CD4-positive, alpha-beta T cell treated with Interleukin-6 for 4 hours (primary cell): ENCODE measurements at places on chromosomes 11 and 22.

GRCh38 chr11:73916435-73916834 lies 34.4 kb upstream of the DNAJB13 start:
- DNase-seq: no peak

- no peak for DNase-seq
These were observed 35.1 kb downstream of the WT1 start for GRCh38 chr11:32400196-32400595.

- no peak for DNase-seq
These were observed 809.1 kb downstream of the DLG2 start for GRCh38 chr11:84817998-84818397.

- DNase-seq: peak; percentile 63
These were observed 2.0 kb downstream of the PDGFB start for GRCh38 chr22:39242595-39243438.

DNA sequence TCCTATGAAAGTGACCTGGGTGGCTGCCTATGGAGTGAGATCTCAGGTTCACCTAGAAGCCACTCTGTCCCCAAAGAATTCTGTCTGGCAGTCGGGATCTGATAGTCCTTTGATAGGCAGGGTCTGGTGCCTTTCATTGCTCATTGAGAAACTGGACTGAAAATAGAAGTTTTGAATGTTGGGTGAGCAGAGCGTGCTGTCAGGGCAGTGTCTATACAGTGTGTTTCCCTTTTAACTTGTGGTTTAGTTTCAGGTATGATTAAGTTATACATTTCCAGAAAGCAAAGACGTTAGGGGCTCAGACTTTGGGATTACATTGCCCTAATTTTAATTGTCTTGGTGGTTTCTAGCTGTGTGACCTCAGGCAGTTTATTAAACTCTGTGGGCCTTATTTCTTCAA lies 111.3 kb upstream of the PAX6 start:
- no peak for DNase-seq

GRCh38 chr11:2402106-2402505 lies 1.6 kb downstream of the TSSC4 start:
- no peak for DNase-seq

- no peak for DNase-seq
These were observed 34.1 kb downstream of the CD44 start for GRCh38 chr11:35173011-35173511.

DNA sequence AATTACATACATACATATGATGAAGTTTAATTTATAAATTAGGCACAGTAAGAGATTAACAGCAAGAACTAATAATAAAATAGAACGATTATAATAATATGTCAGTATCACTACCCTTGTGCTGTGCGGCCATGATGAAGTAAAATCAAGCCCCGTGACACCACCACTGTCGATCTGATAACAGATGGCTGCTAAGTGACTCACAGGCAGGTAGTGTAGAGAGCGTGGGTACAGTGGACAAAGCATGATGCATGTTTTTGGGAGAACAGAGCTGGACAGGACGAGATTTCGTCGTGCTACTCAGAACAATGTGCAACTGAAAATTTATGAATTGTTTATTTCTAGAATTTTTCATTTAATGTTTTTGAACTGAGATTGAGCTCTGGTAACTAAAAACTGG lies 108.4 kb upstream of the TIMP3 start:
- DNase-seq: no peak

DNA sequence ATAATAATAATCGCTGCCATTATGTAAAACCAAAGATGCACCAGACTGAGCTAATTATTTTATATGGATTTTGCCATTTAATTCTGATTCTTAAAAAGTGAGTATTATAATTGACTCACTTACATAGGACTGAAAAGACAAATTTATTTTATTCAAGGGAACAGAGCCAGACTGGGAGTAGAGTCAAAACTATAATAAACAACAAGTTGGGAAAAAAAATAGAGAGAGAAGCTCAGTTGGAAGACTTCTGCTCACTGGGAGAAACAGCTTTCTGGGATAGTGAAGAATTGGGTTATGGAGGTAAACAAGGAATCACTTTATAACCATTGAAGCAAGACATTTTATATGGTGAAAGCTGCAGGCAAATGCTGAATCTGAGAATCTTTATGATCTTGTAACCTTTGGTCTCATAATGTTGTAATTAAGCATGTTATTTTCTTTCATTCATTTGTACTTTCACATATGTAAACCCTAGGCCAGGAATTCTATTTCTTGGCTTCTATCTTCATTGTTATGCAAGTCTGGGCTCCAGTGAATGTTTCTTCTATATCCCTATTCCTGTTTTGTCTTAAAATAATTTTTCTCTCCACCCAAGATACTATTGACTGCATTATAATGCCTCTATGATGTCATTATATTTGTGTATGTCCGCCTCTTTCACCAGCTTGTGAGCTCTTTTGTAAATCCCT lies 725.3 kb upstream of the CCDC179 start:
- DNase-seq: no peak

DNA sequence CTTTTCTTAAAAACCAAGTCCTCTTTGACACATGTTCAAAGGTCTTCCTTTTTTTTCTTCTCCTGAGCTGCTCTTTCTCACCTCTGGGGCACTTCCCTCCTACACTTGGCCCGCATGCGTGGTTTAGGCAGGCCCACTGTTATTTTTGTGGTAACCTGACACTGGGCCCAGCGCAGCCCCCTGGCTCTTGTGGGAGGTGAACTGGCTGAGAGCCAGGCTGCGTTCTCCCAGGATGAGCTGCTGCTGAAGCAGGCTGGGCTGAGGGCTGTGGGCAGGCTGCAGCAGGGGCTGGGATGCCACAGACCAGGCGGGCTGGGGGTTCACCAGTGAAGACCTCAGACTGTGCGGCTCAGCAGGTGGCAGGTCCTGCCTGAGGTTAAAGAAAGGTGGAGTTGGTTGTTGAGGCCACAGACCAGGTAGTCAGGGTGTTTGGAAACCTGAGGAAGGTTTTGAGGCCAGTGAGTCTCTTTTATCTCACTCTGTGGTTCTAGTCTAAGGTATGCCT lies 72.4 kb downstream of the TEAD1 start:
- DNase-seq: no peak

GRCh38 chr11:77154381-77155081 lies 26.5 kb downstream of the MYO7A start:
- DNase-seq: no peak

GRCh38 chr11:33700063-33700501 lies 544 bp downstream of the C11orf91 start:
- peak; percentile 7 for DNase-seq

- DNase-seq: no peak
These were observed 15.6 kb upstream of the LYVE1 start for GRCh38 chr11:10584071-10584501.

- DNase-seq: no peak
These were observed 9.4 kb downstream of the C11orf97 start for GRCh38 chr11:94521684-94522083.

DNA sequence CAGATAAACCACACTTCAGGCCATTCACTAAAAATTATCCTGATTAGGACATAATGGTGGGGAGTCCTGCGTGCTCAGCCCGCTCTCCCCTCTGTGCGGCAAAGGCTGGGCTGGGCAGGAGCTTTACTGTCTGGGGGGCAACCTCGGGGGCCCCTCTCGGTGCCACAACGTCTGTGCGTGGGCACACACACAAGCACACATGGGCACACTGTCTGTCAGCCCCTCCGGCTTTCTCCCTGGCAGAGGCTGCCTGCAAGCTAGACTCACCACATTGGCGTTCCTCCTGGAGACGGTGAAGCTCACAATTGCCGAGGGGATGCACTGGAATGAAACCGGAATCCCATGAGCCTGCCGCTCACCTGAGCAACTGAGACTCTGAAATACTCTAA lies 5.2 kb downstream of the MLC1 start:
- no peak for DNase-seq

DNA sequence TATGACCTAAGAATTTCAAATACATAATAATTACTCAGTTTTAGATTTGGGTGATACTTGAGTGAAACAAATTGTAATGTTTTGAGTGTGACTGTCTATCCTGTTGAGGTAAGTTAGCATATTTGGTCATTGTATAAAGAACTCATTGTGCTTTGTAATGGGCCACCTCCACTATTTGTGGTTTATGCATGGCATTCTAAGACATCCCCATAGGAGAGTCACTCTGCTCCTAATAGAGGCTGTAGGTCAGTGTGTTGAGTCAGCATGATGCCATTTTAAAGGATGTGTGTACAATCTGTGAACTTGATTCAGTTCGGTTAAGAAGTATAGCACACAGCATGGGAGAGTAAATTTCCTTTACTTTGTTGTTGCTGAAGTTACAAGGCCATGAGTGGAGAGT lies 1112.4 kb downstream of the JRKL start:
- DNase-seq: no peak

DNA sequence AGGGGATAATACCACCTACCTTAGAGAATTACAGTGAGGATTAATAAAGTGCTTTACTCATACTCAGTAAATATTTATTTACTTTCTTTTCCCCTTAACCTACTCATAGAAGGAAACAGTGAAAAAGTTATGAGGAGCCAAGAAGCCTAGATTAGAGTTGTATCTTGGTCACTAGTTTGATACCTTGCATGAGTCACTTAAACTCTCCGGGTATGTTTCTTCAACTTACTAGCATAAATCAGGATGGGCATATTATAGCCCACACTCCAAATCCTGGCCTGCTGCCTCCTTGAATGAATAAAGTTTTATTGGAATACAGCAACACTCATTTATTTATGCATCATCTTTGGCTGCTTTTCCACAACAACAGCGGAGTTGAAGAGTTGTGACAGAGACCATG lies 8.2 kb downstream of the FBXO3 start:
- no peak for DNase-seq

- DNase-seq: no peak
These were observed 35.8 kb downstream of the MN1 start for GRCh38 chr22:27765706-27766291.

DNA sequence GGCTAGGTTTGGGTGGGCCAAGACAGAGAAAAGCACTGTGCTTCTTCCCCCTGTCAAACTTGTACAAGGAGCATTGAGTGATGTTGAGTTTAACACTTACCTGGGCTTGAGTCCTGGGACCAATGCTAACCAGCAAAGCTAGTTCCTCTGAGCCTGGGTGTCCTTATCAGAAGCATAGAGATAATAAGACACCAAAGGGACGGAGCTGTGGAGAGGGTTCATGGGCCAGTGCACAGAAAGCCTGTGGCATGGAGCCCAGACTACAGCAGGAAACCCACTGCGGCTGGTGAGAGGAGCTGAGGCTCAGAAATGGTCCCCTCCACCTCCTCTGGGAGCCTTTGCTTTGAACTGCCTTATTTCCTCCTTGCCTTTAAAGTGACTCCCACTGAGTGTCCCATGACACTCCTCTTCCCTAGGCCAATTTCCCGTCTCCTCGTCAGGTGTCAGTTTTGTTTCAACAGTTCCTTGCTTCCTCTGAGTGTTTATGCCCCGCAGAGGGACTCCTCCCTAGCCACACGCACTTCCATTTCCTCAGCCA lies 9.4 kb downstream of the SLCO2B1 start:
- DNase-seq: no peak

GRCh38 chr11:45651156-45651555 lies 14.3 kb downstream of the CHST1 start:
- no peak for DNase-seq

GRCh38 chr11:22337596-22338485 lies at the start of gene SLC17A6:
Gene SLC17A6 (plus strand): TSS chr11:22338381. CDS start chr11:22338534, 153 bp downstream.
- DNase-seq: no peak

DNA sequence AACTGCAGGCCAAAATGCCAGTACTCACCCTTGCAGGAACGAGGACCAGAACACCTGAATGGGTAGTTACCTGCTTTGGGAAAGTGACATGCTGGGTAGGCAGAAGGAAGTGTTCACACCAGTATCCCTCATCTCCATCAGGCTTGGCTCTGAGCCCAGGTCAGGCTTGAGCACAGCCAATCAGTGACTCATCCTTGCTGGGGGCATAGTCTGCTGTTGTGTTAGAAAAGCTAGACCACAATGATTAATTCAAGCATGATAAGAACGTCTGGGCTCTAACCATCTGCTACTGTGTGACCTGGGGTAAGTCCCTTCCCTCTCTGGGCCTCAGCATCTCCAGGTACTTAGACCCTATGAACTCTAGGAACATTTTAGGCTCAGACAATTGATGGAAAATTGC lies 450.4 kb downstream of the MIAT start:
- DNase-seq: no peak

- DNase-seq: no peak
These were observed 76.6 kb upstream of the PRR5 start for GRCh38 chr22:44625421-44625760.

GRCh38 chr11:6468712-6469495 lies 4.8 kb downstream of the TRIM3 start:
- no peak for DNase-seq

DNA sequence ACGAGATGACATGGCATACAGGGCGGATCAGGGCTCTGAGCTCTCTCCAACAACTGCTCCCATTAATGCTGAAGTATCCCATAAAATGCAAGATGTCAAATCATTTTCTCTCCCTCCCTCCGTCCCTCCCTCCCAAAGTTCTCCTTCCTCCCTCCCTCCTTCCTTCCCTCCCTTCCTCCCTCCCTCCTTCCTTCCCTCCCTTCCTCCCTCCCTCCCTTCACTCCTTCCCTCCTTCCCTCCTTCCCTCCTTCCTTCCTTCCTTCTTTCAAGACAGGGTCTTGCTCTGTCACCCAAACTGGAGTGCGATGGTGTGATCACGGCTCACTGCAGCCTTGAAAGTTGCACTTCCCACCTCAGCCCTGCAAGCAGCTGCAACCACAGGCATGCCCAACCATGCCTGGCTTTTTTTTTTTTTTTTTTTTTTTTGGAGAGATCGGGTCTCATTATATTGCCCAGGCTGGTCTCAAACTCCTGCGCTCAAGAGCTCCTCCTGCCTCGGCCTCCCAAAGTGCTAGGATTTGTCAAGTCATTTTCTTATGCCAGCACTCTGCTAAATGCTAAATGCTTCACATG lies 38.2 kb downstream of the TXN2 start:
- no peak for DNase-seq

DNA sequence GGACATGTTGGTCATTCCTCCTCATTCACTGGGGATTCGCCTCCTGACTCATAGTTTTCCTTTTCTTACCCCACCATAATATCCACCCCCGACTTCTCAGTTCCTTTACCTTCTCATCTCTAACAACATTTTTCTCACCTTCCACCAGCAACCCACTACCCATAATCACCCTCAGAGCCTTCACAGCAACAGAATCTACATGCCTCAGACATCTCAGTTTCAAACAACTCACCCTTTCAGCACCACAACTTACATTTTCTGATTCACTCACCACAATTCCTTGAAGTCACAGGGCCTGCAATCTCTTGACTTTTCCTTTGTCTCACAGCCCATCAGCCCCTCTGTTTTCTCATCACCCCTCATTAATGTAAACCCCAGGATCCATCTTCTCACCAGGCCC lies 2.3 kb upstream of the MTNR1B start:
- no peak for DNase-seq

GRCh38 chr11:109363682-109364081 lies 58.3 kb upstream of the C11orf87 start:
- no peak for DNase-seq

DNA sequence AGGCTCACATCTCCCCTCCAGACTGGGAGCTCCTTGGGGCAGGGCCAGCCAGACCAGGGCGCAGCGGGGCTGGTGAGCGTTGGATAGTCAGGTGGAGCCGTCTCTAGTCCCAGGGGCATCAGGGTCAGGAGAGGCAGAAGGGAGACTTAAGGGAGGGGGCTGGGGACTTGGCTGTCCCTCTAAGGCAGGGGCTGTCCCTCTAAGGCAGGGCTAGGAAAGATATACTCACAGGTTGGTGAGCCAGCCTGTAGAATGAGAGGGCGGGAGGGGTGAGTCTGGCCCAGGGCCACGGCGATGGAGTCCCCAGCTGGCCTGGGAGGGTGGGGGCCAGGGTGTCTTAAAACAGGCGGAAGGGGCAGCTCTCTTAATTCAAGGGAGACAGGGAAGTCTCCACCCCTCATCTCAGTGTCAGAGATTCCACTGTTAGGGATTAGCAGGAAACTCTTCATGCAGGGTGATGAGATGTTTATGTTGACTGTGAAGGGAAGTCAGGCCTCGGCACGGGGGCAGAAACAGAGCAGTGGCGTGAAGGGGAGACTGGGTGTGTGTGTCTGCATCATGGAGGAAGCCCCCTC lies 11.3 kb downstream of the P2RY2 start:
- no peak for DNase-seq
